Osteoblast (primary cell): ENCODE measurements at places on chromosomes 2 and 18.

GRCh38 chr18:3172097-3172496 lies 47.7 kb downstream of the MYOM1 start:
- DNase-seq: no peak

- DNase-seq: no peak
These were observed 101.8 kb upstream of the SCN1A start for GRCh38 chr2:166229678-166230023.

GRCh38 chr2:117977696-117978095 lies 36.2 kb downstream of the CCDC93 start:
- peak; percentile 75 for DNase-seq

GRCh38 chr2:175399326-175399725 lies 217.8 kb upstream of the ATP5MC3 start:
- DNase-seq: no peak

DNA sequence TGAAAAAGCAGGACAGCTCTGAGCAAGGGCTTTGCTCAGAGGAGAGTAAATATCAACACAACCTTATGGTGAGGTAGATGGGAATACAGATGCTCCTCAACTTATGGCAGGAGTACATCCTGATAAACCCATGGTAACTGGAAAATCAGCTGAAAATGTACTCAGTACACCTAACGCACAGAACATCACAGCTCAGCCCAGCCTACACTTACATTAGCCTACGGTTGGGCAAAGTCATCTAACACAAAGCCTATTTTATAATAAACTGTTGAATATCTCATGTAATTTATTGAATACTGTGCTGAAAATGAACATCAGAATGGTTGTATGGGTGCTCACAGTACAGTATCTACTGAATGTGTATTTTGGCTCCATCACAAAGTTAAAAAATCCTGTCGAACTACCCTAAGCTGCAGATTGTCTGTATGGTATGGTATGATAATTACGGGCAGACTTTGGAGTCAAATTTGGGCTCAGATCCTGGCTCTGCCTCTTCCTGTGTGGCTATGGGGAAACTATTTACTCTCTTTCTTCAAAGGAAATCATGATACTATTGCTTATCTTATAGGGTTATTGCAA lies 120.3 kb upstream of the LYPD1 start:
- peak; percentile 52 for DNase-seq

GRCh38 chr2:179298666-179299065 lies 34.0 kb upstream of the SESTD1 start:
- DNase-seq: no peak

GRCh38 chr18:72871091-72871490 lies 3.3 kb upstream of the NETO1 start:
- DNase-seq: no peak

GRCh38 chr2:223647258-223647952 lies 45.2 kb upstream of the SCG2 start:
- DNase-seq: no peak

DNA sequence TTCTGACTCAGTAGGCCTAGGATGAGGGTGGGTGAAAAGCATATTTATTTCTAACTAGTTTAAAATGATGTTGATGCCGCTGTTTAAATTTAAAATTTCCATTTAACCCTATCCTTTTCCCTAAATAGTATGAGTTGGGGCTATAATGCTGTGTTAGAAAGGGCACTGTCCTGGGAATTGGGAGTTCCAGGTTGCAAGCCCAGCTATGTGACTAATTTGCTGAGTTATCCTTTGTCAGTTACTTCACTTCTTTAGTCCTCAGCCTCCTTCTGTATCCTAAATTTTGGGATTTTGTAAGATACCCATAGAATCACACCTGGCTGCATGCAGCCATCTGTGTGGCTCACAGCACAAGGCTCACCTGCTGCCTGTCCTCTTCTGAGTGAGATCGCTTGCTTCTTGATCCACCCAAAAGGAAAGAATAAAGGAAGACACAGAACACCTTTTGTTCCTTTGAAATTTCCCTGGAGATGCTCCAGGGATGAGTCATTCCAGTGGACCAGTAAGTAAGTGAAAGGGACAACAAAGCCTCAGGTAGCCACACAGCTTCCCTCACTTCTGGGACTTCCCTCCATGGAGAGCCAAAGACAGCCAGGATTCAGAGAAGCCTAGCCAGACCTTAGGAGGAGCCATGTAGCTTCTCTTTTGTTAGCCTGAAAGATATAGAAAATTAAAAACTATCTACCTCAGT lies 97.2 kb downstream of the DTNA start:
- no peak for DNase-seq

GRCh38 chr2:31992025-31992579 lies 18.7 kb downstream of the MEMO1 start:
- no peak for DNase-seq

GRCh38 chr18:75075429-75075841 lies 133.5 kb downstream of the PTGR3 start:
- no peak for DNase-seq

DNA sequence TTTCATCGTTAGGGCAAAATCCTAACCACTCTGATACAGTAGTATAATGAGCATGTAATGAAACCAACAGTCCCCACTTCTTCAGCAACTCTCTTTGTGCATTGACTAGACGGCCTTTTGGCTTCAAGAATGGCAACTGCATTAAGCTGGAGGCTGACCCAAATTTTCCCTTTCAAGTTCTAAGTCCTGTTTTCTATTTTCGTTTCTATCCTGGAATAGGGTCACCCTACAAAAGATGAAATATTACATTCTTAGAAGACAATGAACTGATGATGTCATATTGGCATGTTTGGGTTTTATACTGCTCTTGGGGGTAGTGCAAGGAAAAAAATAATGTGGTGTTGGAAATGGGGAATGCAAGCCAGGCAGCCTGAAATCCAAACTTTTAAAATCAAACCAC lies 254.4 kb downstream of the ETAA1 start:
- no peak for DNase-seq

GRCh38 chr2:133362061-133362476 lies 206.2 kb downstream of the NCKAP5 start:
- peak; percentile 0 for DNase-seq

GRCh38 chr2:179824961-179825360 lies 36.5 kb downstream of the ZNF385B start:
- no peak for DNase-seq

- peak; percentile 23 for DNase-seq
These were observed 137.3 kb upstream of the PID1 start for GRCh38 chr2:229408356-229408755.

DNA sequence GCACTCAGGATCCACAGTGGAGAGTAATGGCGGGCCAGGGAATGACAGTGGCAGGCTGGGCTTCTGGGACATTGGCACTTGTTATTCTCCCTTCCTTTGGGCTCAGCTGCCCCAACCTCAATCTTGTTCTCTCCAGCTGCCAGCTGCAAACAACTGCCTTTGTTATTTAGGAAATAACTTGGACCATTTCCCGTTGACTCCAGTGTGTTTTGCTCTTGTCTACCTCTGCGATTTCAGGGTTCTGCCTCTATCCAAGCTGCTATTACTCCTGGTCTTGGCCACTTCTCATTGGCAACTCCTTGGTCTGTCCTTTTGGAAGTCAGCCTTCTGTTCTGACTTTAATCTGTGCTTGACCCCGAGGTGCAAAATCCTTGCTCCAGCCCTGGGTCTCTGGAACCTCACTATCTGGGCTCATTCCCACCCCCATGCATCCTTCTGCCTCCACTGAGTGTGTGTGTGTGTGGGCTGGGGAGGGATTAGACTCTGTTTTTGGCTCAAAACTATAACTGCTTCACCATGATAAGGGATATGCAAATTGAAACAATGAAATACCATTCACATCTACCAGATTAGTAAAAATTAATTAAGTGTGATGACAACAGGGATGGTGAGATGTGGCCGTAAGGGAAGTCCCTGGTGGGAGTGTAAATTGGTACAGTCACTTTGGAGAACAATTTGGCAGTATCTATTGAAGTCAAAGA lies 134.1 kb upstream of the CXCR4 start:
- DNase-seq: no peak

DNA sequence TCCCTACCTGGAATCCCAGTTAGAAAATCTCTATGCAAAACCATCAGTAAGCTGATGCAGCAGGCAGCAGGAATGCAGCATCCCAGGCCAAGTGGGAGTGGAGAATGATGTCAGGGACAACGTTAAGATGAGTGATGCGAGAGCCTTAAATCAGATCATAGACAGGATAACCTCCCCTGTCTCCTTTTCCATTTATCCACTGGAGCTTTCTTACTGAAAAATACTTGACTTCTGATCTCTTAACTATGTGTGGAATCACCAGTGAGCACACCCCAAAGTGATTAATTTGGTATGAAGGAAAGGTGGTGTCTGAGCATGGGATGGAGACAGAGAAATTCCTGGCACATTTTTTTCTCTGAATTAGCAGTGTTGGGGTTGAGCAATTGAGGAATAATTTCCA lies 98.0 kb downstream of the RND3 start:
- DNase-seq: peak; percentile 75

DNA sequence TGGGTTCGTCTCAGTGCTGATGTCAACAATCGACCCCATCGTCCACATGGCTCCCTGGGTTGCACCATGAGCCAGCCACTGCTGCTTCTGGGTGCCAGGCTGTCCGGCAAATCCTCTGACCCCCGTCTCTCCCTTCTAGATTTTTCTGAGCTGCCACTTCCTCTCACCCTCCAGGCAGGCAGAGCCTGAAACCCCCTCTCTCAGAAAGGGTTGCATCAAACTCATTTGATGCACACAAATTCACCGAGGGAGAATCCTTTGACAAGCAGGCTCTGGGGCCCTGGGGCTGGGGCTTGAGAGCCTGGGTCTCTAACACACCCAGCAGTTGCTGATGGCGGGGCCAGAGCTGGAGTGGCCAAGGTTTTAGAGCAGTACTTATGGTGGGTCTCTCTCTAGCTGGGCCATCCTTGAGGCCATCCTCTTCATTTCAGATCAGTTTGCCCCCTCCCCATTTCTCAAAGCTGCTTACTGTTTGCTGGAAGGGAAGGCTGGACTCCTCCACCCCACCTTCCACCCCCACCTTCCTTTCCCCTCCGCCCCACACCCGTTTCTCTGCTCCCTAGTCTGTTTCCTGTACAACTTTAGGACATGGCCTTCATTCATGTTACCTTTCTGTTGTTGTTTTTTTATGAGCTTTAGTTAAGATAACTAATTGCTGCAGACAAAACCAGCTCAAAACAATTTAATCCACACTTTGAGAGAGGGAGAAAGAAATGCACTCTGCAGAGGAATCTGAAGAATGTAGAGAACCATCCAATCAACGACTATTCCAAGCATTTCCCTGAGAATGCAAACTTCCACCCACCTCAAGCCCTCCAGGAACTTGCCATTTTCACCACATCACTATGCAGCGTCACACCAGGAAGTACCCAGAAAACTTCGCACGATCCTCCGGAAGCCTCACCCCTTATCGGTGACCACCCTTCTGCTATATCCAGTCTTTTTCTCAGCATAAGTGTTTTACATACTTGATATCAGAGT lies 69.5 kb downstream of the ARL4C start:
- peak; percentile 92 for DNase-seq

- no peak for DNase-seq
These were observed 343.1 kb downstream of the CELF4 start for GRCh38 chr18:37222354-37222998.

DNA sequence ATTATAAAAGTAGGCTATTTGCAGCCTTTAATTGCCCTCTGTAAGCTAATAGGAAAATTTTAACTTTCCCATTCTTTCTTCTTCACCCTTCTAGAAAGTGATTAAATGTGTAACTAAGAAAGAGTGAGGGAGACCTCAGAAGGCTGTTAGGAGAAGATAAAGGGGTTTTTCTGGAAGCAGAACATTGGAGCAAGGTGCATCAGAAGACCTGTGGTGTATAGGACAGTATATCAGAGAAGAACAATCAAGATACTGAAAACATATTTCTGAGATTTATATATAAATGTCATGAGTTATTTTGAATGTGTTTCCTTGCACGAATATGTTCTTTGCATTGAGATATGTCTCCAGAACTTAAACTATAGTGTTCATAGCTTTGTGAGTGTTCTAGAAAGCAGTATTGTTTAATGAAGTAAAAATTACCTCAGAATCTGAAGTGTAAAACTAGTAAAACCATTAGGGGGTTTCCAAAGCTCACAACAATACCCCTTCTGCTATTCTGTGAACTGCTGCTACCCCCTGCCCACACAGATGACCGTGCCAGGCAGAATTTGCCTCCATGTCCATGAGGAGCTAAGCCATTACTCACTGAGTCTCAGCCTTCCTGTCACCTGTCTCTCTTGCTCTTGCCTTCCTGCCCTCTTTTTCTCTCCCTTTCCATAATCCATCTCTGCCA lies 537.9 kb downstream of the EPHA4 start:
- DNase-seq: no peak

DNA sequence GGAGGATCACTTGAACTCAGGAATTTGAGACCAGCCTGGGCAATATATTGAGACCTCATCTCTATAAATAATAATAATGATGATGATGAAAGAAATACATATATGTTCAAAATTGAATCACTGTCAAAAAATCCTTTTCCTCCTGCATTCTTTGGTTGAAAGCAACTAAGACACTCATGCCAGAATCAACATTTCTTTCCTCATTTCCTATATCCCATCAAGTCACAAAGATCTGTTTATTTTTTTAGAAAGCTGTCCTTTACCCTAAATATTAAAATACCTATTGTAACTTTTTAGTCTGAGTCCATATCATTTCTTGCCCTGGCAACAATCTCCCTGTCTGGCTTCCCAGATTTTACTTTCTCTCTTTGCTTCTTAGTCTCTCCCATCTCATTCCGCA lies 31.8 kb upstream of the PPP4R3B start:
- DNase-seq: no peak

GRCh38 chr2:202171241-202171825 lies 67.1 kb downstream of the SUMO1 start:
- DNase-seq: peak; percentile 31

GRCh38 chr2:198114064-198114463 lies 309.7 kb downstream of the PLCL1 start:
- DNase-seq: no peak

GRCh38 chr2:208224802-208225201 lies 30.1 kb downstream of the IDH1 start:
- no peak for DNase-seq

GRCh38 chr2:84874381-84875212 lies 6.3 kb downstream of the TRABD2A start:
- DNase-seq: peak; percentile 84

GRCh38 chr18:8771930-8772329 lies 66.6 kb downstream of the MTCL1 start:
- no peak for DNase-seq

DNA sequence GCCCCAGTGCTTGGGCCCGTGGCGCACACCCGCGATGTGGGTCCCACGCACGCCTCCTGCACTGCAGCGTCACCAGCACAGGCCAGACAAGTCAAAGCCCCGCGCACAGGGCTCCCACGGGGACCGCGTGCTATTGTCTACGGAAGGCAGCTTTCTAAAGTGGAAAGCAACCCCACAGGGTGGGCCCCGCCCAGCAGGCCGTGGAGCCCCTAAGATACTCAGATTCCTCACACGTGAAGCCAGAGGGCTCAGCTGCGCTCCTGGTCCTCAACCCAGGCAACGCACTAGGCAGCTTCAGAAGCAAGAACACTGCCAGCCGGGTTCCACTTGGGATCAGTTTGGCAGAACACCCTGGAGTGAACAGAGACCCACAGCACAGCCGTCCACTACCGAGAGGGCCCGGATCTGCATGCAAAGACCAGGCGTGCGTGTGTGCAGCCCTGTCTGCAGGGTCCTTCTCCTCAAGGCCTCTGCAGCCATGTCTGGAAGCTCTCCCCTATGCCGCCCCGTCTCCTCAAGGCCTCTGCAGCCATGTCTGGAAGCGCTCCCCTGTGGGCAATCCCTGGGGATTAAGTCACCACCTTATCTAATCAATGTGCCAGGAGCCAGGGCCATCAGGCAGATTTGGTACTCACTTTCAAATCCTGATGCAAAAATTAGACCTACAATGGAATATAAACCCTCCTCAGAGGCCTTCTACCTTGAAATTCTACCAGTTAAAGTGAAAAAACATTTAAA lies 231.3 kb downstream of the HDAC4 start:
- peak; percentile 46 for DNase-seq
